ENCODE measurements at places on chromosomes 16 and 17.

- H3K27ac ChIP-seq: no peak overlapping the region
- no peaks in the 10 kb centered on the region for H3K27me3 ChIP-seq
- H3K4me3 ChIP-seq: no peak overlapping the region
- peaks cover 5% of the 10 kb centered on the region for H3K36me3 ChIP-seq
Measured at GRCh38 chr16:48537909-48538745, 71.9 kb downstream of the N4BP1 start.

GRCh38 chr17:4858882-4859260 lies 25.7 kb downstream of the MINK1 start:
- no peak for DNase-seq
- no peak overlapping the region for H3K27ac ChIP-seq
- H3K36me3 ChIP-seq: peaks cover 3% of the 10 kb centered on the region
- H3K4me3 ChIP-seq: no peak overlapping the region
- H3K27me3 ChIP-seq: no peaks in the 10 kb centered on the region

- no peak overlapping the region for H3K4me3 ChIP-seq
- no peaks in the 10 kb centered on the region for H3K27me3 ChIP-seq
- no peaks in the 10 kb centered on the region for H3K4me1 ChIP-seq
- H3K27ac ChIP-seq: no peak overlapping the region
- DNase-seq: no peak
Measured at GRCh38 chr17:34178092-34178491, 77.0 kb upstream of the CCL2 start.

- no peaks in the 10 kb centered on the region for H3K36me3 ChIP-seq
- H3K4me3 ChIP-seq: no peak overlapping the region
- no peak for DNase-seq
- no peak overlapping the region for H3K27ac ChIP-seq
- no peaks in the 10 kb centered on the region for H3K27me3 ChIP-seq
Measured at GRCh38 chr16:22864375-22864774, 50.4 kb downstream of the HS3ST2 start.

DNA sequence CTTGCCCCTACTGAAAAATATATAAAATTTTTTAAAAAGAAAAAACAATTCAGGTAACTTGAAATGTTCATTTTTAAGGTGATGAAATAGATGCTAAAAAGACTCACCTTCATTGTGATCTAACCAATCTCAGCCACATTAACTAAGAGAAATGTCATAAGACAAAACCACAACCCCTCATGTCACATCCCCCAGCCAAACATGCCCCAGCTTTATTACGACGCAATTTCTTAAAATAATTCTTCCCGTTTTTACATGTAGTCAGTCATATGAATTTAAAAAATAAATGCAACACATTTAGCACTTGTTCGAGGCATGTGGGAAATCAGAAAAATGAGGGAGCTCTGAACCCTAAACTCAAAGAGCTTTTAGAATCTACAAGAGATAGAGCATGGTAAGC lies 9.5 kb downstream of the AMFR start:
- H3K27me3 ChIP-seq: no peaks in the 10 kb centered on the region
- no peak overlapping the region for H3K4me3 ChIP-seq
- H3K36me3 ChIP-seq: peaks cover 8% of the 10 kb centered on the region

GRCh38 chr16:66485376-66485775 lies 58.3 kb downstream of the BEAN1 start:
- no peaks in the 10 kb centered on the region for H3K36me3 ChIP-seq
- no peak overlapping the region for H3K27ac ChIP-seq
- H3K27me3 ChIP-seq: no peaks in the 10 kb centered on the region
- DNase-seq: no peak
- no peaks in the 10 kb centered on the region for H3K4me1 ChIP-seq
